Stimulated activated CD4-positive, alpha-beta T cell treated with anti-CD3 and anti-CD28 coated beads, Interleukin-1b, Interleukin-23, amount 100 ng/mL, for 48 hours (primary cell): ENCODE measurements at places on chromosomes 13 and 19.

DNA sequence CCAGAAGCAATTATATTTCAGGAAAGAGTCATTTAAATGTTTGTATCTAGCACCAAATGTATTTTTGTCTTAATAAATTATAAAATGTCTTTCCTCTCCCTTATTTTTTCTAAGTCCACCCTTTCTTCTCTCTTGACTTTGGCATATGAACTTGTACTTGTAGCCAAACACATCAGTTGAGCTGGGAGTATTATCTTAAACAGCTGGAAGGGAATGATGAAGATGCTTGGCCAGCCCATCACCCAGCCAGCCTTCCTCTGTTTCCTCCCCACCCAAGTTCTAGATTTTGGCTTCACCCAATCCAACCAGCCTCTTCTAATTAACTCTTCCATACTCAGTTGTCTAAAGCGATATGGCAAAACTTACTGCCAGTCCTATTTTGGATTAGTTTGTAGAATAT lies 272.5 kb downstream of the ENOX1 start:
- DNase-seq, result no peak

GRCh38 chr19:4776436-4777211 lies 14.9 kb upstream of the FEM1A start:
- no peak for DNase-seq

- no peak for DNase-seq
These were observed 164.9 kb downstream of the DLEU7 start for GRCh38 chr13:50678464-50679162.

DNA sequence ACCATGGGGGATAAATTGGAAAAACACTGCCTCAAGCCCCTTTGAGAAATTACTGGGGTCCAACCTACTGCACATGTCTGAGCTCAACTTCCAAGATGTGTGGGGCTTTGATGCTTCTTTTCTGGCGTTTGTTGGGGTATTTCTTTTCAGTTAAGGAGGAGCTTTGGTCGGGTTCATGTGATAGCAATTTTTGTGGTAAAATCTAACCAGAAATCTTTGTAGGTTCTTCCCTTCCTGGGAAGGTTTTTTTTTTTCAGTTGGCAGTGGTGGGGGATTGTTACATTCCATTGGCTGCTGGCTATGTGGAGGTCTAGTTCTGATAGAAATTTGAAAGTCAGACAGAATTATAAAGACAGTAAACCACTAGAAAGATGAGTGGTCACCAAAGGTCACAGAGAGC lies 327.8 kb downstream of the ATP8A2 start:
- no peak for DNase-seq

DNA sequence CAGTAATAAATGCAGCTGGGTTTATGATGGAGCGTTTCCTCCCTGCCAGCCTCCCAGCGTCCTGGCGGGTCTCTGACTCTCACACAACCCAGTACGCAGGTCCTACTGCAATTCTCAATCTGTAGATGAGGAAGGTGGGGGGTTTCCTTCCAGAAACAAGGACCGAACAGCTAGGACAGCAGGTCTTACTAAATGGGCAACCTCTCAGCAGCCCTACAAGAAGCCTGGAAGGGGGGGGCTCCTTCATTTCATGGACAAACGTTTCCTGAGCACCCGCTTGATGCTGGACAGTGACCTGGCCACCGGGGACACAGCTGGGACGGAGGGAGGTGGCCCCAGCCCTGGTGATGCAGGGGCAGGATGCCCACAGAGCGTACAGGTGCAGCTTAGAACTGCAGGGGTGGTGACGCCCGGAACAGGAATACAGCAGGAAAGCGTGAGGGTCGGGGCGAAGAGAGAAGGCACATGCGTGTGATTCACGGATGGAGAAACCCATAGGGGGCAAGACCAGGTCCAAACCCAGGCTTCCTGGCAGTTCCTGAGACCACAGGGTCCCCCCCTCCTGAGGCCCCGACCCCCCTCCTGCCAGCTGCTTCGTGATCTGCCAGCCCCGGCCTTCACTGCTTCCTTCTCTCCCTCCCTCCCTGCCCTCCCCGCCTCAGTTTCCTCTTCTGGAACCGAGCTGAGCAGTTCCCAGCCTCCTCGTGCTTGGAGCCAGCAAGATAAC lies 732 bp upstream of the C2CD4C start:
- DNase-seq, result no peak
